Stimulated activated naive CD8-positive, alpha-beta T cell treated with anti-CD3 and anti-CD28 coated beads, Interleukin-15, Interleukin-2, amounts not matched to agents 100 U/mL and 50 U/mL, for 24 hours (primary cell): ENCODE measurements at places on chromosomes 13 and 19.

- DNase-seq = no peak
These were observed 51.6 kb downstream of the MPHOSPH8 start for GRCh38 chr13:19685034-19685433.

DNA sequence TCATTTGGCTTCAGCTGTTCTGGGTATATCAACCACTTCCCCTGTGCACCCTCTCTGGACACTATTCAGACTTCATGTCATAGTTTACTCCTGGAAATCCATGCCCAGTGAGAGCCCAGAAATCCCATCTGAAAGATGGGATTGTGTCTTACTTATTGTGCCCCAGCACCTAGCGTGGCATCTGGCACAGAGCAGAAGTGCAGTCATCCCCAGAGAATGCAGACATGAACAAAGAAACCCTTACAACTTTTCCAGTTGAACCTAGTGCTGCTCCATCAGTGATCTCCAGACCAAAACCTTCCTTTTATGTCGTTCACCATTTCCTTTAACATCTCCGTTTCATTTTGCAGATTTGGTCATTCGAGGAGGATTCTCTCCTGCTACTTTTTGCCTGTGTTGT, 60.6 kb downstream of the MBNL2 start:
- DNase-seq = no peak

DNA sequence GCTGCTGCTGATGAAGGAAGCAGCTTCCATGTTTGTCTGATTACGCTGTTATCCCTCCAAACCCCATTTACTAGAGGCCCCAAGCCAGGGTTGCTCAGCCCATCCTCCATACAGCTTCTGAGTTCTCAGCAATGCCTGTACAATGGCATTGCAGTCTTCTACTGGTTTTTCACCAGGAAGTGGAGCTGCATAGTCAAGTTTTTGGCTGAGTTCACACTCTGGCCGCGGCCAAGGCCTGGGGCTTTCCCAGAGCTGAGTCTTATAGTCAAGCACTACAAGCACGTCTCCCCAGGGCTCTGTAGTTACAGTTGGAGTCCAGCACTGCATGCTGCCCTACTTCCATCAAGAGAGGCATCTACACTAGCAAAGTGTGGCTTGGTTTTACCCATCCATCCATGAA, 182.5 kb downstream of the POU4F1 start:
- DNase-seq = no peak

GRCh38 chr13:36212789-36213188, 1.6 kb downstream of the SOHLH2 start:
- no peak for DNase-seq

DNA sequence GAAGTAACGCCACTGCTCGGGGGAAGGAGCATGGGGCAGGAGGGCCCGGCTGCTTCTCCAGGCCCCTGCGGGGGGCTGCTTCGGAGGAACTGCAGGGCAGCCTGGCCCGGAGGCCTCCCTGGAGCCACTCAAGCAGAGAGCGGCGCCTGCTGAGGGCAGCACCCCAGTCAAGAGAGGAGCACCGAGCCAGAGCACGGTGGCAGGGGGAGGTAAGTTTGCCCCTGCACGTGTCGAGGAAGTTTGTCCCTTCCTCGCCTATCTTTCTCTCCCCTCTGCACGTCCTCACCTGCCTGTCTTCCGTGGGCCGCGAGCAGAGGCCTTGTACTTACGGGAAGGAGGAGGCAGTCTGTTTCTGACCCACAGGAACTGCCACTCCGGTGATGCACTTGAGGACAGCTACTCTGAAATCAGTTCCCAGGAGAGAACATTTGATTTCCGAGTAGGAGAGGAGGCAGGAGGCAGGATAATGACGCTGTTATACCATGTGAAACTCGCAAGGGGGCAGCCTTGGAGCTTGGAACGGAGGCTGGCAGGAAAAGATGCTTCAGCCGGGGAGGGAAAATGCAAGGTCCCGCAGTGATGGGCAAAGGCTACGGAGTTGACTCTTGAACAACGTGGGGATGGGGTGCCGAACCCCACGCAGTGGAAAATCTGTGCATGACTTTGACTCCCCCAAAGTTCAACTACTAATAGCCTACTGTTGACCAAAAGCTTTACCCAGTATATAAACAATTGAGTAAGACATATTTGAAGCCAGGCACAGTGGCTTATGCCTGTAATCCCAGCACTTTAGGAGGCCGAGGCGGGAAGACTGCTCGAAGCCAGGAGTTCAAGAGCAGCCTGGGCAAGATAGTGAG, 5.0 kb downstream of the FFAR1 start:
- peak; percentile 79 for DNase-seq

DNA sequence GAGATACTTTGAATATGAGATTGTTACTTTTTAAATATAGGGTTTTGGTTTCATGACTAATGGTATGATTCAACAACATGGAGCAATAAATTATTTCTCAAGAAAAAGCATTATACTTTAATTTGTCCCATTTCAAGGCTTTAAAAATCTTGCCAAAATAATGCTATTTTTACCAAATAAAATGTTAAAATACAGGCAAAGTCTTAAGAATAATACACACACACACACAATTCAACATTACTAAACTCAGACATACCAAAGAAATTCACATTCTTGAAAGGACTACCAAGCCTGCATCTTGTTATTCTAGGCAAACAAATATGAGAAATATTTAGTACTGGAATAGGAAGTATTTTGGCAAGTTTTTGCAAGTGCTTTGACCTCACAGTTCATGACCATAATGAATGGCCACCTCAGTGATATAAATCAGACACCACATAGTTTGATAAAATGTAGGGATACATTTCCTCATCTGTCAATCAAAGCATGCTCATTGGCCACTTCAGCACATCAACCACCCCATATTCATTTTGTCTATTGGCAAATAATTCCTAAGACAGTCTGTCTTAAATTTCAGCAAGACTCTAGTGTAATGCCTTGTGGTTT, 107.2 kb downstream of the NALCN start:
- no peak for DNase-seq

- DNase-seq = no peak
These were observed 193.5 kb downstream of the TEX29 start for GRCh38 chr13:111513766-111514609.

GRCh38 chr19:46955813-46956371, 63.7 kb upstream of the NPAS1 start:
- no peak for DNase-seq
